CD4-positive, alpha-beta T cell treated with Interleukin-4 for 1 hour (primary cell): ENCODE measurements at places on chromosomes 2 and 18.
A peak's percentile ranks its signal among the peaks of the same experiment; 100 is the strongest.

- no peak for DNase-seq
Observed at GRCh38 chr2:241936457-241937133, 67.1 kb downstream of the RTP5 start.

GRCh38 chr2:70094978-70095719, 7.9 kb downstream of the PCBP1 start:
- peak; percentile 83 for DNase-seq

GRCh38 chr2:240582781-240583180, 3.8 kb upstream of the CAPN10 start:
- no peak for DNase-seq

GRCh38 chr2:196182439-196183171, 11.2 kb upstream of the STK17B start:
- DNase-seq: peak; percentile 73

GRCh38 chr2:8380026-8380425, 301.8 kb upstream of the ID2 start:
- DNase-seq: no peak
